ENCODE measurements at places on chromosomes 5 and 9. TPM values are rescaled to one million over a fixed set of nuclear protein-coding genes. Genes with fewer than 3 reads are reported as not detected.

Gene RNF224
- not detected for total RNA-seq

Gene OTP
- not detected for total RNA-seq

Gene PAPPA
- not detected for total RNA-seq

Gene MEGF10
- total RNA-seq, result 0.02 TPM

Gene GLDC
- total RNA-seq, result 3.1 TPM

Gene GRM6
- total RNA-seq, result not detected

Gene ANKRD34B
- total RNA-seq, result not detected

Gene HSDL2
- total RNA-seq, result 22.1 TPM

Gene PDE6A
- not detected for total RNA-seq

Gene PAEP
- not detected for total RNA-seq

Gene C9orf85
- total RNA-seq, result 9.2 TPM
